ENCODE measurements at places on chromosomes 4 and X. TPM values are rescaled to one million over a fixed set of nuclear protein-coding genes. Genes with fewer than 3 reads are reported as not detected.

- no peak for DNase-seq
These were observed 330.9 kb downstream of the DCHS2 start for GRCh38 chr4:154160519-154161301.

GRCh38 chrX:54921427-54922021 is 900 bp downstream of the TRO start:
- DNase-seq = peak; percentile 28

- DNase-seq = no peak
These were observed 201.8 kb downstream of the SOWAHB start for GRCh38 chr4:76696109-76696508.

- peak; percentile 67 for DNase-seq
These were observed 68.1 kb upstream of the NAP1L5 start for GRCh38 chr4:88765729-88766128.

Gene NPY2R
- total RNA-seq = not detected

Gene MSX1
- 6.3 TPM for total RNA-seq

Measured in NCI-H460 (cell line).